Central memory CD4-positive, alpha-beta T cell (primary cell): ENCODE measurements at places on chromosomes 7 and 10.
A peak's percentile ranks its signal among the peaks of the same experiment; 100 is the strongest.

GRCh38 chr10:77016278-77016815 lies 621.3 kb downstream of the KCNMA1 start:
- no peak for DNase-seq

- DNase-seq: no peak
Observed at GRCh38 chr10:69413221-69413865, 3.4 kb downstream of the TACR2 start.

- DNase-seq: no peak
Observed at GRCh38 chr10:103553743-103554487, 60.4 kb downstream of the NEURL1 start.

GRCh38 chr7:25862261-25863004 lies 289.6 kb upstream of the NFE2L3 start:
- DNase-seq: peak; percentile 76

GRCh38 chr10:71348850-71349249 lies 29.8 kb downstream of the SLC29A3 start:
- DNase-seq: no peak

DNA sequence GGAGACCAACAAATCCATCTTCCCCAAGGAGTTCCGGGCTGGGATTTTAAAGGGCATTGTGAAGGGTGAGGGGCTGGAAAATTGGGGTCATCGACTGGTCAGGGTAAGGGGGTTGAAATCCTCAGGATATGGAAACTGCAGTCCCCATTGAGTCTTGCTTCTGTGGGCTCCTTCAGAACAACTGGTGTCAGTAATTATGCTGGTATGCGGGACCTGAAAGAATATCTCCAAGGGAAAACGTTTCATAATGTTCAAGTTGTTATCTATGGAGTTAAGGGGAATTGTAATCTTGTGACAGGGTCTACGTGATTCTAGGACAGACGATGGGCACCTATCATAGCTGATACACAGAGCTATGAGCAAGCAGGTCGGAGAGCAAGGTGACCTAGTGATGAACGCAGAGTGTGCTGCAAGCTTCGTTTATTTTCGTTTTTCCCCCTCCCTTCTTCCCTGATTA lies 494 bp upstream of the RHBDD2 start:
- DNase-seq: no peak

DNA sequence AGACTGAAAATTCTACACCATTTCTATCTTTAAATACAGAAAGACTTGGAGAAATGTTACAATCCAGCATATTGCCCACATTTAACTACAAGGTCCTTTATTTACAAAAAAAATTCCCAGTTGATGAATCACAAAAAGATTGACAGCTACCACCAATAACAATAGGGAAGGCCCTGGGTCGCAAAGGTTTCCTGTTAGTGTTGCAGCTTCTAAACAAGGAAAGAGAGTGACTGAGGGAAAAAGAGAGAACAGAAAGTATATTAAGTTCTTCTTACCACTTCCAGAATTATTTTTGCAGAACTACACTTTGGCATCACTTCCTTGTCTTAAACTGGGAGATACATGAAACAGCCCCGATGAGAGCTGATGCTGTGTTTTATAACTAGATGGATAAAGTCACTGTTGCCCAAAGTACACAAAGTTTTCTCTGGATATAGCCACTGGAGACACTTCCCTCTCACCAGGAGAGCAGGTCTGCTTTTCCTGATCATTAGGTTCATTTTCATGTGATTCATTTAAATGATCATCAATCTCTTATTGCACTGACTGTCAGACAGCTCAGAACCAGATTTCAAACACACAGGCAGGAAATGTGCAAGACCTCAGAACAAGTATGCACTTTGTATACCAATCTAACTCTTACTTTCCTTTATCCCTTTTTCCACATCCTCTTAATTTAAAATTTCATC lies 57.0 kb downstream of the SHTN1 start:
- no peak for DNase-seq

- no peak for DNase-seq
Observed at GRCh38 chr7:12738665-12739064, 51.2 kb downstream of the ARL4A start.

GRCh38 chr7:104983076-104983577 lies 30.9 kb upstream of the KMT2E start:
- no peak for DNase-seq

DNA sequence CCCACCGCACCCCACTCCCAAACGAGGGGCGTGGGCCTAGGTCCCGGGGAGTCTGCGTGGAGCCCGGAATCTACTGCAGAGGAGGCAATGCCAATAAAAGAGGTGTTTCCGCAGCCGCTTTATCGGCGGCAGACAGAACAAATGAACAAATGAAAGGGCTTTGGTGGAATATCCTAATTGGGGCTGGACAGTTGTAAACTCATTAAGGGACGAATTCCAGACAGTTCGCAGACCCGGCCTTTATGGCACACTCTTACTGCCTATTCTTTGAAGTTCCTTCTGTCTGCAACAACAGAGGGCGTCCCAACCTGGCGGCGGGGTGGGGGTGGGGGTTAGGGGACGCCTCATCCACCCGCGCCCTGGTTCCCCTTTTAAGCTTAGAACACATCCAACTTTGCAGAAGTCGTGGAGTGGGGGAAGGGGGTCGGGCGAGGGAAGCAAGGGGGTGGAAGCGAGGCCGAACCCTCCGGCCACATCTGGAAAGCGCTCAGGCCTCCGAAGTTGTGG lies 4.1 kb downstream of the HOXA9 start:
- no peak for DNase-seq

DNA sequence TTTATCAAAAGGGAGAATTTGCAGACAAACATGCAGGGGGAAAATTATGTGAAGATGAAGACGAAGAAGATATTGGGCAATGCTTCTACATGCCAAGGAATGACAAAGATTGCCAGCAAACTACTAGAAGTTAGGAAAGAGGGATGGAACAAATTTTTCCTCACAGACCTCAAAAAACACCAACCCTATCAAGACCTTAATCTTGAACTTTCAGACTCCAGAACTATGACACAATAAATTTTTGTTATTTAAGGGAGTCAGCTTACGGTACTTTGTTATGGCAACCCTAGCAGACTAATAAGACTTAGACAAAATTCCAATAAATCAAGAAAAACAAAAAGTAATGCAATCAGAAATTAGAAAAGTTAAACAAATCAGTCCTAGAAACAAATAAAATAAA lies 280.0 kb upstream of the GNAI1 start:
- DNase-seq: no peak

- DNase-seq: no peak
Observed at GRCh38 chr7:91784469-91784868, 96.0 kb downstream of the MTERF1 start.

- DNase-seq: no peak
Observed at GRCh38 chr7:47253650-47254080, 328.2 kb downstream of the TNS3 start.

GRCh38 chr10:78406648-78407008 lies 373.0 kb downstream of the RPS24 start:
- DNase-seq: no peak

DNA sequence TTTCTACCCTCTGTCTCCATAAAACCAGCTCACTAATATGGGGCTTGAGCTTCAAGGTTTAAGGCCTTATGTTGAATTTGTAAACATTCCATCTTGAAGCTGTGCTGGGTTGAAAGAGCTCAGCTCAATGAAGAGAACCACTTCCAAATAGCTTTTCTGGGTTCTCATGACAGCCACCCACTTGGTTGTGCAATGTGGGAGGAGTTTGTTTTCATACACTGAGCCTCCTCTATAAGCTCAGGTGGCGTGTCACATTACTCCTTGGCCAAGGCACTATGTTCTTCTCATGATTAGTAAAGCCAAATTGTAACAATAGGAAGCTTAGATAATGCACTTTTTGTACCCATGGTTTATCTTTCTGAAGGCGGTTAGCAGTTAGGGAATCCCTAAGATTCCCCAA lies 265.6 kb downstream of the PTEN start:
- no peak for DNase-seq

DNA sequence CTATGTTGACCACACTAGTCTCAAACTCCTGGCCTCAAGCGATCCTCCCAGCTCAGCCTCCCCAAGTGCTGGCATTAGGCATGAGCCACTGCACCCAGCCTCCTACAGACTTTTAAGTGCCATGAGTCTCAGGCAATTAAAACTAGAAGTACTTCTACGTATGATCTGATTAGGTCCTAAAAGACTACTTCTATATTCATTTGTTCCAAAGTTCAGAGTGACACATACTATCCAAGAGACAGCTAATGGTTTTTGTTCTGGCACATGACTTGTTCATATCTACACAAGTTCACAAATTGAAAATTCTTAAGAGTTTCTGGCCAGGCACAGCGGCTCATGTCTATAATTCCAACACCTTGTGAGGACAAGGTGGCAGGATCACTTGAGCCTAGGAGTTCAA lies 11.7 kb downstream of the ARHGAP19 start:
- DNase-seq: no peak

DNA sequence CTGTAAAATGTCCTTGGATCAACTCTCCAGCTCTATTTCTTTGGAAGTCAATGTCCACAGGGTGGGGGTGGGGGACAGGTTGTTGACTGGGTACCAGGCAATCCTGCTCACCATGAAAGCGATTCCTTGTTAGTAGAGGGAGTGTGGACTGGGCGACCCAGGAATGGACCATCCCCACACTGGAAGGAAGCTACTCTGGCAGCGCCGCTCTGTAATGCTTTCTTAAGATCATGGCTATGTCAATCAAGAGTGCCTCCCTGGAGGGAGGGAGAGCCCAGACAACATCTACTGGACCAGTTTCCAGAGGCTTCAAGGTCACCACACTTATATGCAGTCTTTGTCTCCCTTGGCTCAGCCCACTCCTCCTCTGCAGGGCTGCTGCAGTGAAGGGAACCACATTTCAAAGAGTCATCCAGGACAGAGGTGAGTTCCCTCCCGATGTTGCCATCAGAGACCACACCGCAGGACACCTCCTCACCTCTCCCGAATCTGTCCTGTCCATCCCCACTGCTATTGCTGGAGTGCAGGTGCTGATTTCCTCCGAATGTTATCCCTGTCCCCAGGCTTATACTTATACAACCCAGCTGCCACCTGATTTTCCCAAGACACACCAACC lies 6.9 kb downstream of the GIMAP5 start:
- no peak for DNase-seq

- no peak for DNase-seq
Observed at GRCh38 chr7:157271315-157271990, 65.4 kb upstream of the DNAJB6 start.

DNA sequence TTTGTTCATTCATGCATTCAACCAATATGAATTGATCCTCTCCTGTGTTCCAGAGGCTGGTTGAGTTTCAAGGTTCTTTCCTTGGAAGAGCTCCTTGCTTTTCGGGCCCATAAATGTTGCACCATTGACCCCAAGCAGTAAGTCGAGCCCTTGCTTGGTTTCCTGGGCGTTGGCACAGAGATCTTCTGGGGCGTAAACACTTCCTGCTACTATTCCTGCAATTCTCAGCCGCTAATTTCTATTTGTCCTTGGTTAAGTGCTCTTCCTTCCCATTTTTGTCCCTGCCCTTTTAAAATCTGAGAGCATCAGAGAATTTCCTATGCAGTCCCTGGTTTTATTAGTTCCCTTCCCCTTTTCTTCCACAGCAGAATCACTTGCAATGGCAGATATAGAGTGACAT lies 44.1 kb upstream of the ADRB1 start:
- no peak for DNase-seq

DNA sequence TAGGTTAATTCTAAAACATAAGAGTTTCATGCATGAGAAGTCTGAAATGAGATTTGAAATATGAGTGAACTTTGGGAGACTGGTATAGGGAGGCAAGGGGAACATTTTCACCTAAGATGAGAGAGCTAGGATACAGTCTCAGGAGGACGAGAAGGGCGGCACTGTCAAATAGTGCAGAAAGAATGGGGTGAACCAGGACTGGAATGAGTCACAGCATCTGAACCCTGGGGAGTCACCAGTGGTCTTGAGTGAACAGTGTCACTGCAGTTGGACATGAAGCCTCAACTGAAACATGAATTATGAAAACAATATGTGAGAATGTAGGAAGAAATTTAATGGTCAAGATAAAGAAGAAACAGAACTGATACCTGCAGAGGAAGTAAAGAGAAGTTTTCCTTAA lies 33.8 kb downstream of the GNG11 start:
- no peak for DNase-seq

GRCh38 chr7:55223023-55223422 lies 142.1 kb upstream of the LANCL2 start:
- DNase-seq: no peak

GRCh38 chr10:84088626-84089025 lies 50.7 kb upstream of the GHITM start:
- no peak for DNase-seq

DNA sequence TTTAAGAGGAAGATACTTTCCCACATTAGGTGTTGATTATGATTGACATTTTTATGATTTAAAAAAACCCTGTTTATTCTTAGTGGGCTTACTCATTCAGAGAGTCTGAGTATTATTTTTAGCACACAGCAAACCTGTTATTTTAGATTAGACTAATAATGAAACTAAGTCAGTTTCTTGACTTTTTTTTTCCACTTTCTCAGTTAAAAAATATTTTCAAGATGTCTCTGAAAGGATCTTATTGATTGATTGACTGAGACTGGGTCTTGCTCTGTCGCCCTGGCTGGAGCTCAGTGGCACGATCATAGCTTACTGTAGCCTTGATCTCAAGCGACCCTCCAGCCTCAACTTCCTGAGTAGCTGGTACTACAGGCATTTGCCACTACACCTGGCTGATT lies 20.4 kb upstream of the INPP5F start:
- no peak for DNase-seq

DNA sequence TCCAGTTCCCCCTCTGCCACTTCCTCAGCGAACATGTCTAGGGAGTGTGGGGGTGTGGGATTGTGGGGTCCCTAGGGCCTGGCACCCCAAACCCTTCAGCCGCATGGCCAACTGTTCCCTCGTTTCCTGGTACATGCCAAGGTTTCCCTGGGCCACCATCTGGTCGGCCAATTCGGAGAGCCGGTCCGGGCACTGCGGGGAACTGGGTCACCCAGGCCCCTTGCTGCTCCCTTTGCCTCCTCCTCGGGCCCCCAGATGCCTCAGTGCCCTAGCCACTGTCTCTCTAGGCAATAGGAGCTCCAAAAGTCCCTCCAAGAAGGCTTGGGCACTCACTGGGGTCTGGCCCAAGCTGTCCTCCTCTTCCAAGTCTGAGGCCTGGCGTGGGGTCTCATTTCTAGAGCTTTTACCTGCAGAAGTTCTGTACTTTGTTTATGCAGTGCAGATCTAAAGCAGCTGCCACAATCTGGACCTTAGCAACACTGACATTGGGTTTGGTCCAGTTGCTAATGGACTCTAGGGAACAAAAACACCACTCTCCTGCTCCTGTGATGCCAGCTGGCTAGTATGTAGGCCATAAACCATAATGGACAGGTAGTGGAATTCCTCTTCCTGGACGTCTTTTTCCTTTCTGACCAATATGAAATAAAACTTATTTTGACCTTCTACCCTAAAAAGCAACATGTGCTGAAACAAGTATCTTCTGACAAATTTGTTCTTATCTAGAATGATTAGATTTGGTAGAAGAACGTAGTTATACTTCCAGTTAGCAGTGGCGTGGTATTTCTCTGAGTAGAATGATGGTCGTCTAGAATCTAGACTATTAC lies 172.9 kb downstream of the LRRC4 start:
- DNase-seq: no peak

- DNase-seq: no peak
Observed at GRCh38 chr7:42210333-42210732, 26.7 kb downstream of the GLI3 start.
